ENCODE measurements at places on chromosomes 1 and 21. TPM values are rescaled to one million over a fixed set of nuclear protein-coding genes. Genes with fewer than 3 reads are reported as not detected.

CFHR5 gene
- total RNA-seq: not detected

CFAP57 gene
- total RNA-seq: 2.6 TPM

DYNLT4 gene
- total RNA-seq: 2.0 TPM

CHRM3 gene
- 3.5 TPM for total RNA-seq

MFAP2 gene
- total RNA-seq: 1.8 TPM

FNBP1L gene
- total RNA-seq: 28.3 TPM

IRF6 gene
- total RNA-seq: 61.6 TPM

RXFP4 gene
- not detected for total RNA-seq
